Hematopoietic multipotent progenitor cell treated with erythropoietin and hydrocortisone succinate and interleukin-3 and kit ligand, for 4 days (in vitro differentiated cells): ENCODE measurements at places on chromosomes 1 and 21.

DNA sequence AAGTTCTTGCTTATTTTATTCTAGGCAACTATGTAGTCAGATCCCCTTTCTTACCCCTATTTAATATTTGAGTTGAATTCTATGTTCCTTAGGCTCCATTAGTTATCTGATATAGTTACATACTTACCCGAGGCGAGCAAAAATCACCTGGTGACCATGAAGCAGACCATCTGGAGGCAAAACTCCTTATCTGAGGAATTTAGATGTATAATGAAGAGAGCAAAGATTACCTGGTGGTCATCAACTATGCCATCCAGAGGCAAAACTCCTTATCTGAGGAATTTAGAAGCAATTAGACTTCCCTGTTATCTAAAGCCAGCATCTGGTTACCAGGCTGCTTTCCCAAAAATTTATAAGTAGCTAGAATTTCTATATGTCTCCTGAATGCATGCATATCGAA lies 129.9 kb downstream of the PATJ start:
- DNase-seq, result no peak

- no peak for DNase-seq
These were observed 13.0 kb downstream of the DOP1B start for GRCh38 chr21:36169470-36170128.

DNA sequence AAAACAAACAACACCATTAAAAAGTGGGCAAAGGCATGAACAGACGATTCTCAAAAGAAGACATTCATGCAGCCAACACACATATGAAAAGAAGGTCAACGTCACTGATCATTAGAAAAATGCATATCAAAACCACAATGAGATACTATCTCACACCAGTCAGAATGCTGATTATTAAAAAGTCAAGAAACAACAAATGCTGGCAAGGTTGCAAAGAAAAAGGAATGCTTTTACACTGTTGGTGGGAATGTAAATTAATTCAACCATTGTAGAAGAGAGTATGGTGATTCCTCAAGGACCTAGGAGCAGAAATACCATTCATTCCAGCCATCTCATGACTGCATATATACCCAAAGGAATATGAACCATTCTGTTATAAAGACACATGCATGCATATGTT lies 419.6 kb downstream of the NEGR1 start:
- no peak for DNase-seq

DNA sequence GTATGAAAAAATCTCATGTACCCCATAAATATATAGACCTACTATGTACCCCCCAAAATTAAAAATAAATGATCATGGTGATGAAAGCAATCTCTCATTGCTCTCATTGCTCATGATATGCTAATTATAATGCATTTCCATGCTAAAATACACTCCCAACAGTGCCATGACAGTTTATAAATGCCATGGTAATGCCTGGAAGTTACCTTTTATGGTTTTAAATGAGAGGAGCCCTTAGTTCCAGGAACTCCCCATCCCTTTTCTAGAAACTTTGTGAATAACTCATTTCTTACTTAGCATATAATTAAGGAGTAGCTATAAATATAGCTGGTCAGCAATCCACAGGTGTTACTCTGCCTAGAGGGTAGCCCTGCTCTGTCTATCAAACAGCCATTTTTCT lies 166.1 kb upstream of the RGS18 start:
- no peak for DNase-seq

GRCh38 chr1:79012500-79012899 lies 6.0 kb upstream of the ADGRL4 start:
- DNase-seq, result no peak
